SIG-M5 (cell line): ENCODE measurements at places on chromosomes 12 and 14.

DNA sequence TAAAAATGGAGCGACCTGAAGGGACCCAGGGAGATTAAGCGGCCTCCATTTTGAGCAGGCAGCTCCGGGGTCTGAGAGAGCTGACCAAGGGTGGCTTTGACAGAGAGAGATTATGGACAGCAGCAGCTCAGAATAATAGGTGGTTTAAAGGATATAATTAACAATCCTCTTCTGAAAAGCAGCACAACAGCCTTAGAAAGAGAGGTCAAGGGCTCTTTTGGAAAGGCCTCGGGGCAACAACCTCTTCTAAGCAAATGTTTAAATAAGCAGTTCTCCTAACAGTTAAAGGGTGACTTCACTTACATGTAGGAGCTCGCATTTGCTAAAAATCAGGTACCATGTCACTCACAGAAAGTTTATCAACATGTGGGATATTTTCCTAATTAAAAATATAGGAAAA is 87.2 kb upstream of the FRMD6 start:
- no peak for DNase-seq

DNA sequence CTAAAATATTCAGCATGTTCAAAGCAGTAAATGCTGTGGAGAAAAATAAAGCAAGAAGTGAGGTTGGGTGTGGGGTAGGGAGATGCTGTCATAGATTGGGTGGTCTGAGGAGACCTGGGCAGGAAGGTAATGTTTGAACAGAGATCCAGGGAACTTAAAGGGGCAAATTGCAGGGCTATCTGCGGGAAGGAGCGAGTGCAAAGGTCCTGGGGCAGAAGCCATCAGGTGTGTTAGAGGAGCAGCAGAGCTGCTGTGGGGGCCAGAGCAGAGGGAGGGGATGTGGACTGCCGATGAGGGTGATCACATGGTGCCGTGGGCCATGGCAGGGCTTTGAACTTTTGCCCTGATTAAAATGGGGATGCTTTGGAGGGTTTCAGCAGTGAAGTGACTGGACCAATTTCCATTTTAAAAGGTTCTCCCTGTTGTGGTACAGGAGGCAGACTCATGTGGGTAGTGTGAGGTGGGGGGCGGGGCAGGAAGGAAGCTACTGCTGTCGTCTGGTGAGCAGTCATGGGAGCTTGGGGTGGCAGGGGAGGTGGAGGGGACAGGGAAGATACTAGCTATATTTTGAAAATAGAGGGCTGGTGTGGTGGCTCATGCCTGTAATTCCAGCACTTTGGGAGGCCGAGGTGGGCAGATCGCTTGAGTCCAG is 145.0 kb downstream of the AACS start:
- no peak for DNase-seq

- no peak for DNase-seq
These were observed 43.3 kb downstream of the PPP1R12A start for GRCh38 chr12:79891506-79892162.

GRCh38 chr14:65847075-65847847 is 434.7 kb downstream of the FUT8 start:
- DNase-seq, result no peak

- no peak for DNase-seq
These were observed 19.8 kb upstream of the DCN start for GRCh38 chr12:91202390-91202789.

DNA sequence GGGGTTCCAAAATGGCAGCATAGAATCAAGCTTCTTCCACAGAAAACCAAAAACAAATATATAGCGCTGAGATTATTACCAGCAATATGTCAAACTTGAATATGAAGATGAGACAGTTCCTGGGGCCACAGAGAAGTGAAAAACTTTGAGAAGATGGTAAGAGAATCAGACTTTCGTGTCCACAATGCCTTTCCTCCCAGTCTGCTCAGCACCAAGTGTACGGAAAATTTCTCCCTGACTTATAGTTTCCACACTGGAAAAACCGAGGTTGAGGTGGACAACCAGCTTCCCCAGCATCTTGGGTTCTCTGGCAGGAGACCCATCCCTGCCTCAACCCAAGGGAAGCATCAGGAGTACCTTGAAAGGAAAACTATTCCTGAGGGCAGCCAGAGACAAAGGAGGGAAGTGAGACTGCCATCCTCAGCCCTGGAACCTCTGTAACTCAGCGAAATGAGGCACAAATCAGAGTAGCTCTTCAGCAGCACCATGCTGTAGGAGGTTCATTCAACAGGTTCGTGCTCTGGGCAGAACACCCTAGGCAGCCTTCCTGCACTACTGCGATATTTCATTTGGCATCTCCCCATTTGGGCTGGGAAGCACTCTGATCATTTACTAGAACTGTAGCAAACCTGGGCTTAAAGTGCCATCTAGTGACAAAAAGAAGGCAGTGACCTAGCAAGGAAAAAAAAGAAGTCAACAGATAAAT is 52.4 kb upstream of the CAPRIN2 start:
- no peak for DNase-seq

- no peak for DNase-seq
These were observed 18.8 kb downstream of the CEP170B start for GRCh38 chr14:104883681-104884361.

- no peak for DNase-seq
These were observed 193.9 kb downstream of the GPHN start for GRCh38 chr14:66701813-66702212.

GRCh38 chr12:24268663-24269186 is 319.3 kb upstream of the SOX5 start:
- no peak for DNase-seq

DNA sequence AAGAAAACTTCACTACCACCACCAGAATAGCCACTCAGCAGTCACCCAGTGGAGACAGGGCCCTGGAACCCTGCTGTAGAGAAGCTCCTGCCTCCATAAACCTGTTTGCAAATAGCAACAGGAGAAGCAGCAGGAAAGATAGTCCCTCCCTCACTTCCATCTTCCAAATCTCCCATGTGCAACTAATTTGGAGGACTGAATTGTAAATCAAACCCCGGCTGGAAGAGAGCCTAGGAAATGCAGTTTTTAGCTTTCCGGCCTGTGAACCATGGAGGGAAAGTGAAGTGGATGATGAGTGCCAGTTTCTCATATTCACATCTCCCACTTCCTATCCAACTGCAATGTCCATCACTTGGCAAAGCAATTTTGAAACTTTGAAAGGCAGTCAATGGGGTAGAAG is 167.2 kb upstream of the FRMD6 start:
- no peak for DNase-seq

DNA sequence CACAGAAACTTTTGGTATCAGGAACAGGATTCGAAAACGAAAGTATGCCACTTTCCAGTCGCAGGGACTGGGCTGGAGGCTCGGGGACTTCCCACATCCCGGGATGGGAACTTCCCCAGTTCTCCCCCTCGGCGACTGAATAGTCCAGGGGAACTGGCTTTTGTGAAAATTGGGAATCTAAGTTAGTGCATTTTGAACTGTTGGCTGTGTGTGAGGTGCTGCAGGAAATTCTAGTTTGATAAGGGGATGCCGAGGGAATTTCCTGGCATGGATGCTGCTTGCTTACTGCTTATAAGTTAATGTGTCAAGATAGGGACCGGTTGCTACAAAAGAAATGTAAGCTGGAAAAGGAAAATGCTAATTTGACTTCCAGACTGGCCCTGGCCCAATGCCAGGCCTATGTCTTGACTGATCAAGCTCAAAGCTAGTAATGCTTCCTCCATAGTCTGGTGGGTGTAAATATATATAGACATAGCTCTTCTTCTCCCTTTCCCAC is 73.4 kb upstream of the EIF5 start:
- no peak for DNase-seq

DNA sequence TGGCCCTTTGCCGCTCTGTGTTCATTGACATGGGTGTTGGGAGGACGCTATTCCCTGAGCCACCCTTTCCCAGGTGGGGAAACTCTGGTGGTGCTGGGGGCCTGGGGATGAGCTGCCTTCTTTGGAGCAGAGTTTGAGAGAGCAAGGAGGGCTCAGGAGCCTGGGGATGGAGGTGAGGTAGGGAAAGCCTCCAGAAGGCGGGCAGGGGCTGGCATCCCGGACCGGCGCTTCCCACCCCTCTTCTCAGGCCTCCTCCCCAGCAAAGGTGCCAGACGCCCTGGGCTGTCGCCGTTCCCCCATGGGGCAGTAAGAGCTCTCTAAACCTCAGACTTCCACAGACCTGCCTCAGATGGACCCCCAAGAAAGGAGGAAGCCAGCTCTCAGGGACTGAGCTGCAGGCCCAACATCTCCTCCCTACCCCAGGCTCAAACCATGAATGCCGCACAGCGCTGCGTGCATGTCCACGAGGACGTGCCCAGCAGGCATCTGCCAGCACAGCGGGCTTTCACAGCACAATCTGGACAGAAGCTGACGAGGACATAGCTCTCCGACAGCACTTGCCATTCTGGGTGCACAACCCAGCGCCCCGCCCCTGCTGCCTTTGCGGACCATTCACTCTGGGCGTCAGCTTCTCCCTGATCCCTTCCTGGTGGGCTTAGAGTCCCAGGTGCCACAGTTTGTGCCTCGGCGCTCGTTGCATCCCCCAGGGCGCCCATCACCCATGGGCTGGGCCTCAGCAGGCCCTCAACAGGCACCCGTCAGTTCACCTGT is 14.9 kb upstream of the TTC7B start:
- no peak for DNase-seq

GRCh38 chr14:70663707-70664179 is 22.0 kb downstream of the TTC9 start:
- no peak for DNase-seq

- no peak for DNase-seq
These were observed 108.4 kb downstream of the PPP1R12A start for GRCh38 chr12:79826267-79827128.

- no peak for DNase-seq
These were observed 484.4 kb downstream of the ATP23 start for GRCh38 chr12:58425481-58426392.

- no peak for DNase-seq
These were observed 131.5 kb downstream of the GPR135 start for GRCh38 chr14:59333668-59334067.

GRCh38 chr14:37179896-37180502 is 7.6 kb upstream of the SLC25A21 start:
- DNase-seq, result no peak

DNA sequence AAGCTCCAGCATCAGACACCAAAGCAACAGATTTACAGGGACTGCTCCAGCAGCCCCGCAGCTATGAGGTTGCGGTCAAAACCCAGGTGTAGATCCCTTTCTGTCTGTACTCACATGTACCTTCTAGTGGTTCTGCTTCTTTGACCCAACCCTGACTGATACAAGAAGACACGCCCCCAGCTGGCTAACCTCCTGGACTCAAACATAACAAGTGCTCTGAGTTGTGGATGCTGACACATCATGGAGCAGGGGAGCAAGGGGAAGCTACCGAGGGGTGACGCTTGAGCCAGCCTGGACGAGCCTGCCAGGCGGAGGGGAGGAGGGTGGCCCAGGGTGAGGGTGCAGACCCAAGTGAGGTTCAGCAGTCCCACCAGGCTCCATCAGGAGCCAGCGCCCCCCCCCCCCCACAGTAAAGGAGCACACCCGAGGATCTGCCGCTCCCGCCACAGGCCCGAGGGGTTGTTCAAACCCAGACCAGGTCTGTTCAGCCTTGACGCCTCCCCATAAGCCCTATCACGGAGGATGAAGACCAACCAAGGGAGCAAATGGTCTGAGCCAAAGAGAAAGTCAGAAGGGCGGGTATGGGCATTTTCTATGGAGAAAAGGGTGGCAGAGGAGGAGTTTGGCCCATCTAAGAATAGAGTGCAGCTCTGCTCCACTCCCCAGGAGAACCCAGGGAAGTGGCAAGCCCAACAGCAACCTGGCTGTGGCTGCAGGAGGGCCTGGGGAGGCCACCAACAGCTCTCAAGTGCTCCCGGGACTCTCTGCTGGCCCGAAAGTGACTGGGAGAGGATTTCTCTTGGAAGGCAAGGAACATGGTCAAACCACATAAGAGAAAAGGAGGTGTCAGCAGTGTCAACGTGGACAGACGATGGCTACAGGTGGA is 229.4 kb downstream of the BCL11B start:
- DNase-seq, result no peak
